Activated T-cell treated with anti-CD3 and anti-CD28 coated beads, Interleukin-2, amount 50 U/mL, for 1 hour (primary cell): ENCODE measurements at places on chromosomes 5 and 9.

DNA sequence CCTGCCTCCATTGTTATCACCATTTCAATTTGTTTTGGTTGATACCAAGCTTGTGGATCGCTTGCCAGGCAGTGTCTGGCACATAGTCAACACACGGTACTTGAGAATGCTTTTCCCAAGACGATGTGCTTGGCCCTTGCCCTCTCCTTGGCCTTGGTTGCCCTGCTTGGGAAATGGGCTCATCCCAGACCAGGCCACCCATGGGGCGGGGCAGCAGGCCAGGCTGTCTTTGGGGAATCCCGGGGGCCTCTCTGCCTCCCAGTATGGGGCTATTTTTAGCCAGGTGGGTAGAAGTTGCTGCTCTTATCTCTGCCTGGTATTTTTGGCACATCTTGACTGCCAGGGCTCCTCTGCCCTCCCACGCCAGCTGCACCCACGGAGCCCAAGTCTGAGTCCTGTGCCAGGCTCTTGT, 49.9 kb downstream of the LMX1B start:
- no peak for DNase-seq

- DNase-seq, result no peak
Observed at GRCh38 chr9:136019041-136019680, 58.0 kb upstream of the UBAC1 start.

- DNase-seq, result no peak
Observed at GRCh38 chr9:10226996-10227395, 385.8 kb downstream of the PTPRD start.

DNA sequence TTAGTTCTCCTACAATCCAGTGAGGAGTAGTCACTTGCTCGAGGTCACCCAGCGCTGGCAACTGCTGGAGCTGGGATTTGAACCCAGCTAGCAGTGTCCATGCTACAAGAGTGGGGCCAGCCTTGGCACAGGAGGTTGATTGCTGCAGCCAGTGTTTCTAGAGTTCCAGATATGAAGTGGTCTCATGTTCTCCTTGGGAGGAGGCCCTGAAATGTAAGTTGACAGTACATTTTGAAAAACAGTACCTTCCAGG, 802 bp downstream of the CCDC107 start:
- no peak for DNase-seq

GRCh38 chr5:169248996-169249395, 51.9 kb downstream of the SLIT3 start:
- DNase-seq, result no peak

GRCh38 chr5:170747851-170748250, 35.7 kb upstream of the GABRP start:
- DNase-seq, result no peak

- DNase-seq, result peak; percentile 66
Observed at GRCh38 chr9:120891245-120891883, 14.4 kb upstream of the PHF19 start.

- no peak for DNase-seq
Observed at GRCh38 chr5:167296661-167297060, 994.8 kb upstream of the WWC1 start.

GRCh38 chr9:14308853-14309145, 5.1 kb downstream of the NFIB start:
- no peak for DNase-seq

DNA sequence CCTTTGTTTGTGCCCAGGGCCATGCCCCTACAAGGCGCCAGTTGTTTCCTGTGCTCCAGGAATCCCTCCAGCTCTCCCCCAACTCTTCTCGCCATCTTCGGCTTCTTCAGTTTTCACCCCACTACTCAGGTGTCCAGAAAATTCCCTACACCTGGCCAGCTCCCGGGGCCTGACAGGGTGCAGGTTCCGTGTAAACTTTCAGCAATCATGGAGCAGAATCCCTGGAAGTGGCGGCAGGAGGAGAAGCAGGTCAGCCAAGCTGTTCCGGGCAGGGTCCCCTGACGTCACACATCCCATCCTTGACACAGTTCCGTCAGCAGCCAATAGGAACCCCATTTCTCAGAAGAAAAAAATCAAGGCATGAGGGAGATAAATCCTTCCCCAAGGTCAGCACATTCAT, 12.2 kb upstream of the ADGRD2 start:
- DNase-seq, result no peak

DNA sequence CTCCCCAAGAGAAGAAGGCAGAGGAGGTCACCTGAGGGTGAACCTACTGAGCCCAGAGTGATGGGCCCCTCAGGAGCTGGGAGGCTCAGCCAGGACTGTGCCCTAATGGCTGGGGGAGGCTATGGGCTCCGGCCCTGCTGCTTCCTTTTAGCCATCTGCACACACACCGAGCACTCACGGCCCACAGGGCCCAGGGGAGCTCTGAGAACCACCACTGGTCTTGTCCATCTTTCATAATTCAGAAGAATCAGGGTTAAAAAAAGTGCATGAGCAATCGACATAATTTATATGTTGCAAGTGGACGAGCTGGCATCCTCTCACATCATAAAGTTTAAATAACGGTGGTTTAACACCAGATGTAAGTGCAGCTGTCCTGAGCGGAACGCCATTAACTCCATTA, 162.1 kb downstream of the FSTL4 start:
- no peak for DNase-seq

- DNase-seq, result no peak
Observed at GRCh38 chr9:131986576-131986975, 93.1 kb downstream of the MED27 start.

DNA sequence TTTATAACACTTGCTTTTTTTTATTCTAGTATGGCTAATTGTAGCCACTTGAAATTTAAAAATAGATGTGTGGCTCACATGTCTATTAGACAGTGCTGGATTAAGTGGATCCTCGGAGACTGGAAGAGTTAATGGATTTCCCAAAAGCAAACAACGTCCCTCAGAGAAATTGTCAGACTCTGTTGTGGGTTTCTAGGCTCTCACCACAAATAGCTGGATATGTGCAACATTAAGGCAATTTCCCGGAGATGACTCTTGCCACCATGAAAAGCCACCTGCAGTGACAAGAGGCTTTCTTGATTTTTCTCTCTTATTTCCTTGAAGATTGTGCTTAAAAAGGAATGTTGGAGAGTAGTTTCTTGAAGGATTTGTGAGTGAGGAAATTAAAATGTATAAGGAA, 43.2 kb downstream of the TMEM167A start:
- no peak for DNase-seq

GRCh38 chr9:133731876-133732638, 6.1 kb downstream of the SARDH start:
- DNase-seq, result no peak

GRCh38 chr5:174145821-174146220, 100.3 kb downstream of the NSG2 start:
- DNase-seq, result no peak

DNA sequence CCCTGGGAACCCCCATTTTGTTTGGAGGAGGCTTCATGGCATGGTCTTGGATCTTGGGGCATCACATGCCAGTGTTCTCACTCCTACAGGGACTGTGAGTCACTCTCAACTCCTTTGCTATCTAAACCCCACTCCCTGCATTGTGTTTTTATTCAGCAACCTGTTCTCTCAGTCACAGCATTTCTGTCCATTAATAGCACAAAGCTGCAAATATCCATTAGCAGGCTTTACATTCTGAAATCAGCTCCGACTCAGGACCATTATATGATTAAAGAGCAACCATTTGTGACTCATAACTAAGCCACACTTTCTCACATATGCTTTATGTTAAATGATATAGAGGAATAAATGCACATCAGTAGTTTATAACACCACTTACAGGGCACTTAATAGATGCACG, 462.1 kb upstream of the BRINP1 start:
- no peak for DNase-seq

DNA sequence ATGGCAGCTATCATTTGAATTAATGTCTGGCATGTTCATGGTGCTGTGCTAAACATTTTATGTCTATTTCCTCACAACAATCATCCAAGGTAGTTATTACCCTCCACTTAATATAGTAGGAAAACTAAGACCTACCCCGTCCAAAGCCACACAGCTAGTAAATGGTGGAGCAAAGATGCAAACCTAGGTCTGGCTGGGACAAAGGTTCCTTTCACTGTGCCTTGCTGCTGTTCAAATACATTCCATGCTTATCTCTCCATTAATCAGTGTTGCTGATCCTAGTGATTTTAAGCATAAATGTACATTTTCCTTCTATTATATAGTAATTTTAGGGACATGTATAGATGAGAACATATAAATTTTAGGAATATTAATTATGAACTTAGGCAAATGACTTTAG, 38.7 kb downstream of the CCDC125 start:
- DNase-seq, result no peak

- DNase-seq, result no peak
Observed at GRCh38 chr9:24625097-24625496, 79.4 kb upstream of the IZUMO3 start.

DNA sequence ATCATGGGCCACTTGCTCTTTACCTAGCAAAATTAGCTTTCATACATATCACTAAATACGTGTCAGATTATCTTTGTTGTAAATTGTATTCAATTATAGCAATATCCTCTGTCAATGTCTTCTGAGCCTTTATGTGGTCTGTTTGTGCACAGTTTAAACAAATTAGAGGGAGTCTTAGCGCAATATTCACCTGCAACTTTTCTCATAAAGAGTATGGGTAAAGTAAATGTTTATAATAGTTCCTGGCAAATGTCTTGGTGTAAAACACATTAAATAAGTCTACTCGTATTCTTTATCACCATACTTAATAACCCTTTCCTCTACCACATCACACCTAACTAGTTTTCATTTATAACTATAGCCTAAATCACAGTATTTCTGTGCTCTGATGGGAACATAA, 169.0 kb downstream of the PCSK1 start:
- no peak for DNase-seq

DNA sequence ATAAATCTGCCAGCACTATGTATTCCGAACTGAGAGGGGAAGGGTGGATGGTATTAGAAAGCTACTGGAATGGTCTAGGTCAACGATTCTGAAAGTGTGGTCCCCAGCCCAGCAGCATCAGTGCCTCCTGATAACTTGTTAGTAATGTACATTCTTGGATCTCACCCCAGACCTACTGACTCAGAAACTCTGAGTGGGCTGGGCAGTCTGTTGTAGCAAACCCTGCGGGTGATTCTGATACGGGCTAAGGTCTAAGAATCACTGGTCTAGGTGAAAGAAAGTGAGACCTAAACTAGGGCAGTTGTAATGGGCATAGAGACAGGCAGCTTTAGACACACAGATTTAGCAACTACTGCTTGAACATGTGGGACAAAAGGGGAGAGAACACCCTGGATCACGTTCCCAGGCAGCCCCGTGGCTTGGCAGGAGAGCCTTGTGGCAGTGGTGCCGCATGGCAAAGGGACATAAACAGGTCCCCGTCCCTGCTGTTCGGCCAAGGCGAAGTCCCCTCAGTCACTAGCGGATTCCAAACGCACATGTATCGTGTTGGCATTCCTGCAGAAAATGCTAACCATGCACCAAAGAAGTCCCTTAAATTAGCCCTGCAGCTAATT, 216.3 kb downstream of the TTLL11 start:
- DNase-seq, result no peak

- no peak for DNase-seq
Observed at GRCh38 chr5:75040973-75041372, 11.4 kb downstream of the GCNT4 start.

DNA sequence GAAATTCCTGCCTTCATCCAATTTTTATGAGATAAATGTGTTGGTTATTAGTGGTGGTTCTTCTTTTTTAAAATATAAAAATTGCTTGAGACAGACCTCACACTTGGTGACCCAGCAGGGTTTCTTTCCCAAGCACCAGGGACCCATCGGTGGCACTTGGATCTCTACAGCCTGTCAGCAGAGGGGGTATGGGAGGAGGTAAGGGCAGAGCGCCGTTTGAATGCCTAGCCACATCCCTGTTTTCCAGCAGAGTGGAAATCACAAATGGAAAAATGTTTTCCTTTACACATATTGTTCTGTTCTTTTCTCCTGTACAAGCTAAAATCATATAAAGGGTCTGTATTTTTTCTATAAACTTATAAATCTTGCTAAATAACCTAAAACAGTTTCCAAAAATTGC, 248.0 kb downstream of the NR3C1 start:
- DNase-seq, result no peak

DNA sequence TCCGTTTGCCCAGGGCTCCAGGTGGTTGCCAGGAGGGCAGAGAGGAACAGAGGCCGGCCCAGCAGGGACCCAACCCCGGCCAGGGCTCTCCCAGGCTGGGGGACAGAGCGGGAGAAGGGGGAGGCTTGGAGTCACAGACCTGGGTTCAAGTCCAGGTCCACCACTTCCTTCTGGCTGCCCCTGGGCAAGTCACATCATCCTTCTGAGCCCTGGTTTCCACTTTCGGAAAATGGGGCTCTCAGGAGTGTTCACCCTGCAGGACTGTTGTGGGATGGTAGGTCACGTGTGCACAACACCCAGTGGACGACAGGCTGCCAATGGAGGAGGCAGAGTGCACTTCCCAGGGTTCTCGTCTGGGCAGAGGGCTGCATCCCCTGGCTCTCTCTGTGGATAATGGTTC, 245.4 kb downstream of the PBX3 start:
- DNase-seq, result no peak

- no peak for DNase-seq
Observed at GRCh38 chr5:54320256-54320655, 9.9 kb upstream of the ARL15 start.

DNA sequence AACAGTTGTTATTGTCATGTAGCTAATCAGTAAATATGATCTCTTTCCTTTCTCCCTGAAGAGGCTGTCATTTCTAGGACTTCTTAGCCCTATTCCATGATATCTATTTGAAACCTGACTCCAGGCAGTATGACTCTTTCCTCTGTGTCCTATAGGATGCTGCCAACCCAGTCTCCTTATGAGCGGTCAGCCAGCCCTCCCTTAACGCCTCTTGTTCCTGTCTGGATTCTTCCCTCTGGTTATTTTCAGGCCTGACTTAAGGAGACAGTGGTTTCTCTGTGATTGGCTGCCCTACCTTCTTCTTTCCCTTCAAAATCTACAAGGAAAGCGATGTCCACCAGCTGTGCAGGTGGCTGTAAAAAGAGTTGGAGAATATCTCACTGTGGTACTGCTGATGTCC, 19.4 kb upstream of the C5orf63 start:
- no peak for DNase-seq

DNA sequence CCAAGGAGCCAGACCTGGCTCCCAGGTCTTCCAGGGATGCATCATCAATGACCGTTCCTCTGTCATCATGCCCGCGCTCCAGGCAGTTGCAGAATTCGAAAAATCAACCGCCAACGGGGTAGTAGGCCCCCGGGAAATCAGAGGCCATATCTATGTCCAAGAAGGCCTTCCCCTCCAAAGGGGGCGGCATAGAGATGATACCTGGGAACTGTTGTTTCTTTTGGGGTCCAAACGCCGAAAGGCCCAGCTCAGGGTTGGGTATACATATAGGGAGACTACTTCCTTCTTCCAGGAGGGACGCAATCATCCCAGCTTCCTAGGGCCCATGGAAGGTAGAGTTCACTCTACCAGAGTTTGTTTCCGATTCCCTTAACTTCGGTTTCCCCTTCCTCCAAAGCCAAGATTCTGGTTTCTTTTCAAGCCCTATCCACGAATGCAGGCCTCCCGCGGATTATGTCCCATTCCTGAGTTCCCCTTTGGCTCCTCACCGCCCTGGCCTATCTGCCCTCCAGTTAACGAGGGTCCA, 754 bp downstream of the DCAF12 start:
- no peak for DNase-seq

GRCh38 chr9:75896193-75896592, 5.7 kb downstream of the PCSK5 start:
- no peak for DNase-seq

GRCh38 chr5:157047898-157048297, 11.0 kb downstream of the HAVCR1 start:
- DNase-seq, result no peak
